ENCODE measurements at places on chromosomes 1 and 21.

DNA sequence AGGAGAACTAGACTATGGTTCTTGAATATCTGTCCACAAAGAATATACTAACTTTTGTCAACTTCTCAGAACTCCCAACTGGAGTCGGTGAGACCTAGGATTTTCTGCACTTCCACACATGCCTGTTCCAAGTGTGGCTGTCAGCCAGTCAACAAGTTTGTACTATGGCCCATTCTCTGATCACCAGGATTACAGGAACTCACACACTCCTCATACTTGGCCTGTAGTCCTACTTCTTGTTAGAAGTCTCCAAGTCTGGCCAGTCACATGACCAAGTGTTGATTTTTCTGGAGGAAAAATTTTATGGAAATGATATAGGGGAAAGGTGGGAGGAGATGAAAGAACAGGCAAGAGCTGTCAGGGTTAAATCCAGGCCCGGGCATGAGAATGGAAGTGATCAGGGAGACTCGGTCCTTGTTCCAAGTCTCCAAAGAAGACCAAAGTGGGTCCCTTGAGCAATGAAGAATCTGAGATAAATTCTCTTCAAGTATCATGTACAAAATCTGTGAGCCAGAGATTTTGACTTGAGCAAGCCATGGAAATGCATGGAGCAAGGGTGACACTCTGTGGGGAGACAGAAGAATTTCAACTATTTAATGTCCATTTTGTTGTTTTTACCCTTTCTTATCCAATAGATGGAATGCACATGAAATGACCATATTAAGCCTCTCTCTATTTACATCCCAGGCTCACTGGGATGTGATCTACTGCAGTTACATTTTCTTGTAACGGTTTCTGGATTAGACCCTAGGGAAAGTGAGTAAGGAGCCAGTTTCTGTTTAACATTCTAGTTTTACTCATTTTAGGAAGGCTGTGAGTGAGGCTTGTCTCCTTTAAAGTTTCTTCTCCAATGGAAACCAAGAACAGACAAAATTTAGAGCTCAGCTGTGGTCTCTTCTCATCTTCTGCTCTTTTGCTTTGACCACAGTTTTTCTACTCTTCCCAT lies 320.9 kb downstream of the ASTN1 start:
- DNase-seq = no peak

- no peak for DNase-seq
These were observed 31.5 kb upstream of the C1orf198 start for GRCh38 chr1:230899841-230900251.

DNA sequence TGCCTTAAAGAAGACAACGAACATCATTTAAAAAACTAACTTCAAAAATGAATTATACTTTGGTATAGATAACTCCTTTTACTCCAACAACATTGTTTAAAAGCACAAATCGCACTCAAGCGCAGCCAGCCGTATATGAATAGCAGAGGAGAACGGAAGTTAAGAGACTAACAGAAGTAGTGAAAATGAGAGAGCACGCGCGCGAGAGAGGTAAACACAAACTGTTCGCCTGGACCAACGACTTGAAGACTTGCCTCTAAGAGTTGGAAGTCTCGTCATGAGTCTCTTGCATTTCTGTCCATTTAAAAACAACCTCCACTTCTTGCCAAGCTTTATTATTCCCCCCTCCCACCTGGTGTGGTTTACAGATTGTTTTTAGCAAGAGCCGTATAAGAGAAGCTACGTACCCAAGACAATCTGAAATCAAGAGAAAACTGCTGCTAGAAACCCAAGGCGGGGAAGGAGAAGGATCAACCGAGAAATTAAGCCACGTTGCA lies 479 bp downstream of the SELENOF start:
- DNase-seq = no peak

GRCh38 chr1:97740891-97741290 lies 179.9 kb downstream of the DPYD start:
- DNase-seq = no peak

GRCh38 chr1:180631194-180631765 lies 542 bp upstream of the XPR1 start:
- no peak for DNase-seq

- no peak for DNase-seq
These were observed 23.0 kb downstream of the ADAMTS5 start for GRCh38 chr21:26943921-26944320.

DNA sequence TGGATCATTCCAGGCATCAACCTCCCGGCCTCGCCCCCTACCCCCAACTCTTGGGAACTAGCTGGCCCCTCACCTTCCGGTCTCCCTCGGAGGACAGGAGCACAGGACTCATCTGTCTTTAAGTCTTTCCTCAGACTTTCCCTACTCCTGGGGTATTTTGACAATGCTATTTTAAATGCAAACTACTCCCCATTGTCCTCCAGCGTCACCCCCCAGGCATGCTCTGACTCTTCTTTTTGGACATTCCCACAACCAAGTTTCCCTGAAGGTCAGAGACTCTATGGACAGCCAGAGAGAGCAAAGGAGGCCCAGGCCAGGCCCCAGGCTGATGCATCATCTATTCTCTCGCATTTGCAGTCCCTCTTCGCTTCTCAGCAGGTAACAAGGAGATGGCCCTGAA lies 424.3 kb downstream of the PCP4 start:
- no peak for DNase-seq

GRCh38 chr1:20028726-20029125 lies 41.3 kb upstream of the PLA2G5 start:
- DNase-seq = no peak

GRCh38 chr1:65425006-65425405 lies 4.5 kb downstream of the LEPR start:
- DNase-seq = no peak

DNA sequence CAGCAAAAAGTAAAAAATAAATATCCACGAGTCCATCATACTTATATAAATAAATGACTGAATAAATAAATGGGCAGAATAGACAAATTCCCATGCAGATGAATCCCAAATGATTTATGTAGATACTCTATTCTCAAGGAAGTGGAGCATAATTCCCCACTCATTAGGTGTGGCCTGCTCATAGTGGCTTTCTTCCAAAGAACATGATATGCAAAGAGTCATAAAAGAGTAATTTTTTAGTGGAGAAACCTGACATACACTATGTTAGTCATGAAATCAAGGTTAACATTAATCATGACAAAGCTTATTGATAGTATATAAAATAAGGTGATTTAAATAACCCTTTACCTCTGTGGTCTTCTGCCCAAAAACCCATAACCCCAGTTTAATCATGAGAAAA lies 298.9 kb downstream of the DPYD start:
- no peak for DNase-seq

DNA sequence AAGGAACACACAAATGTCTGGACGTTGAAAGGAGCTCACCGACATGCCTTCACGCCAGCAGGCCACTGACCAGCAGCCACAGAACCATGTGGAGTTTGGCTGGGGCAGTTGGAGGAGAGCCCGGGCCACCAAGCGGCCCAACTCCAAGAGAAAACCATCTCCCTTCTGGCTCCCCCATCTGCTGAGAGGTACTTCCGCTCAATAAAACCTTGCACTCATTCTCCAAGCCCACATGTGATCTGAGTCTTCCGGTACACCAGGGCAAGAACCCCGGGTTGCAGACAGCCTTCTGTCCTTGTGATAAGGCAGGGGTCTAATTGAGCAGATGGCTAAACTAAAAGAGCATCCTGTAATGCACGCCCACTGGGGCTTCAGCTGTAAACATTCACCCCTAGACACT lies 24.4 kb downstream of the RGS4 start:
- DNase-seq = no peak

DNA sequence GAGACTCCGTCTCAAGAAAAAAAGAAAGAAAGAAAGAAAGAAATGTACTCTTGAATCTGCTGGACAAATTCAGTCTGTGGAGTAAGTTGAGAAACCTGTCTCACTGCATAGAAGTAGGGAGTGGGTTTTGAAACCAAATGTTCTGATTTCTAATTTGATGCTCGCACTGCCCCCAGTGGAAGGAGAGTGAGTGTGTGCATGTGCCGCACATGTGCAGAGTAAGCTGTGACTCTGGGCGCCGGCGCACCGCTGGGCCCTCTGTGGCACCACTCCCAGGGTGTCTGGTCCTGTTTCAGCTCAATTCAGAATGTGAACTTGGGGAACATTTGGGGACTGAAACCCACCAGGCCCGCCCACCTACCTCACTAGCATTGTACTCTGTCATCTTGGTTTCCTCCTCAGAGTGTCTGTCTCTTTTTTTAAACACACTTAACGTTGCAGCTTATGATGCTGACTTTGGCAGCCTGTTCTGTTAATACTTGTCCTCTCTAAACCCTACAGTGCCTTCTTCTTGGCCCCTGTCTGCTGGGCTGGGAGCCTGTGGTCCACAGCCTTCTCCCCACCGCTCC lies 104.6 kb downstream of the CACNA1E start:
- DNase-seq = no peak

- DNase-seq = no peak
These were observed 7.4 kb downstream of the WNT3A start for GRCh38 chr1:228013935-228014930.

- DNase-seq = no peak
These were observed 15.7 kb upstream of the GLIS1 start for GRCh38 chr1:53754484-53755312.

DNA sequence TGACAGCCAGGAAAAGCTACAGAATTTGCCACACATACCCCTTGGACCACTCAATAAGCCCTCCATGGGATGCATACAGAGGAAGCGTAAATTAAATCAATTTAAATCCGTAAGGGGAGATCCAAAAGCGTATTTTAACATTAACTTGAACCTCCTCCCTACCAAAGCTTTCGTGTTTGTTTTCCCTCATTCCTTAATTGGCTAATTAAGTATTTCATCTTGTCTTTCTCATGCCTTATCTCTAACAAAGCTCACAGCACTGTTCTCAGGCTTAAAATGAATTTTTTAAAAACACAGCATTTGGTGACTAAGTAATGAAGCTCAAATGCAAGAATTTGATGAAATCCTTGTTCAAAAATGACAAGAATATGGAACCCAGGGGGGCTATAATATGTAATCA lies 3.1 kb downstream of the PTPN14 start:
- no peak for DNase-seq

GRCh38 chr1:207901041-207901653 lies 9.8 kb downstream of the CD34 start:
- DNase-seq = no peak

GRCh38 chr1:240888039-240888786 lies 276.3 kb upstream of the GREM2 start:
- no peak for DNase-seq

DNA sequence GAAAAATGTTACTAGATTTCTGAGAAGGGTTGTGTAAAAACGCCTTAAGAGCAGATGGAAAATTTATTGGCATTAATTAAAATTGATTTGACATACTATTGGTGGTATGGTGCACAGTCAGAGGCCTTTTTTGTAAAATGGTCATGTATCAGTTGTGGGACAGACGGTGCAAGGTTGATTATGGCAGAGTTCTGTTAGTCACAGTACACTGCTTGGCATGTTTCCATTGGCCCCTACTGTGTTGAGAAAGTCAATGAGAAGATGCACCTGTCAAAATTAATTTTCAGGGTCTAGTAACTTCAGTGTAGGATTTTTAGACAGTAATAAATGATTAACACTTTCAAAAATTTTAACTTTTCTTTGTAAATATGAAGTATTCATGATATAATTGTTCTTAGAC lies 4.4 kb downstream of the B3GALT2 start:
- DNase-seq = no peak

DNA sequence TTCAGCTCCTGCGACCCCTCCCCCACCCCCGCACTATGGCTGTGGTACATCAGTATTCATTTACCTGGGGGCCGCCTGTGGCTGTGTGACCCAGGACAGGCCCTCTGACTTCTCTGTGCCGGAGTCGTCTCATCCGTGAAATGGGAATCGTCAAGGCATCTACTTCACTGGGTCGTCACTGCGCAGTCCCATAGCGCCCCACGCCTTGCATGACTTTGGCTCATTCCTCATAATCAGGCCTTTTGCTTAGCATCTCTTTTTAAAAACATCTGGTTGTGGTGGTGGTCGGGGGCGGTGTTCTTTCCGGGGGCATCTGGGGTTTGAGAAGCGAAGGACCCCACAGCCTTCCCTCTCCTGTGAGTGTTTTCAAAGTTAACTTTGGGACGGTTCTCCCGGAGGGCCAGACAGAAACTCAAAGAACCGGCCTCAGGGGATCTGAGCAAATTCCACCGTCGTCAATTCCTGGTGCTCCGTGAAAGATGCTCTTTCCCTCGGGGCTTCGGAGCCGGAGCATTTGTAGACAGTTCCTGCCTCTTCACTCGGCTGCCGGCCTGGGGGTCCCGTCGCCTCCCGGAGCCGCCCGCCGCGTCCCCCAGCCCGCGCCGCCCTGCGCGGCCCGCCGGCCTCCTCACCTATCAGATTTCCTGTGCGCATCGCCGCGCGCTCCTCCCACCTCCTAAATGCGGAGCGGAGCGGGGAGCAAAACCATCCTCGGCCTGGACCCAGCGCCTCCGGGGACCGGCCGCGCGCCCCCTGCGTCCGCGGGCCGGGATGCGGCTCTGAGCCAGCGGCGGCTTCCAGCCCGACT lies at the start of gene B3GALT5:
TSS of gene B3GALT5 (plus strand) at position 708 of the 808 bp plus-strand sequence. CDS start 47,620 bp downstream, outside the sequence.
- no peak for DNase-seq

DNA sequence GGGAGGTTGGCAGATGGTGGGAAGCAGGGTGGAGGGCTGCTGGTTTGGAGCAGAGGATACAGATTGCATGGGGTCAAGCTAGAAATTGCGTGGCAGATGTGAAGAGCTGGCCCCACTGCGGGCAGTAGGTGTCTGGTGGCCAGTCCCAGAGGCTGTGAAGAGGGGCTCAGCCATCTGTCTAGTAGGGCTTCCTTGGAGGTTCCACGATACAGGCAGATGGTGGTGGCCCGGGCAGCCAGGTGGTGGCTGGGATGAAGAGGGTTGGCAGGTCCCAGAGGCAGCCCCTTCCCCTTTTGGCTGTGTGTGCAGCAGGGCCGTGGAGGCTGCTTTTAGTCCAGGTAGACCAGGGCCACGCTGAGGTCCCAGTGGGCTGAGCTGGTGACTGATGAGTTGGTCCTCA lies 16.6 kb downstream of the PSEN2 start:
- no peak for DNase-seq

DNA sequence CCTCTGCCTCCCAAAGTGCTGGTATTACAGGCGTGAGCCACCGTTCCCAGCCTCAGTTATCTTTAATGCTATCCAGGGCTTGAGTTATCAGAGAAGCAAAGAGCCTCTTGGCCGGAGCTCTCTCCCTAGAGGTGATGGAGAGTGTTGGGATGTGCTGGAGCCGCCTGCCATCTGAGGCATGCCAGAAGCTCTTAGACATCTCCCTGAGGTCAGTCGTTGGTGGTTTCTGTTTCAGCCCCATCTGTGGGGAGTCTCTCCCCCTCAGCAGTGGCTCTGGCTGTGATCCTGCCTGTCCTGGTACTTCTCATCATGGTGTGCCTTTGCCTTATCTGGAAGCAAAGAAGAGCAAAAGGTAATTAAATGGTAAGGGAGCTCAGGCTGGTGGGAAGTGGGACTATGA lies 11.6 kb upstream of the ZNF691 start:
- DNase-seq = no peak

GRCh38 chr1:178946416-178946815 lies 75.5 kb upstream of the ANGPTL1 start:
- DNase-seq = no peak

- DNase-seq = no peak
These were observed 42.5 kb downstream of the C1orf21 start for GRCh38 chr1:184429335-184429734.

- DNase-seq = peak; percentile 21
These were observed 57.4 kb downstream of the SLC9A1 start for GRCh38 chr1:27097484-27097917.

GRCh38 chr1:27152004-27152828 lies 2.7 kb downstream of the SLC9A1 start:
- DNase-seq = no peak

GRCh38 chr1:22689505-22689904 lies 21.1 kb upstream of the EPHB2 start:
- DNase-seq = no peak

Data from activated naive CD4-positive, alpha-beta T cell (primary cell).